ENCODE measurements at places on chromosomes 13 and 19. TPM values are rescaled to one million over a fixed set of nuclear protein-coding genes. Genes with fewer than 3 reads are reported as not detected.

Gene RNF113B
- not detected for polyA plus RNA-seq

GRCh38 chr13:26679411-26680122, 81.0 kb downstream of the GPR12 start:
- DNase-seq = no peak

DNA sequence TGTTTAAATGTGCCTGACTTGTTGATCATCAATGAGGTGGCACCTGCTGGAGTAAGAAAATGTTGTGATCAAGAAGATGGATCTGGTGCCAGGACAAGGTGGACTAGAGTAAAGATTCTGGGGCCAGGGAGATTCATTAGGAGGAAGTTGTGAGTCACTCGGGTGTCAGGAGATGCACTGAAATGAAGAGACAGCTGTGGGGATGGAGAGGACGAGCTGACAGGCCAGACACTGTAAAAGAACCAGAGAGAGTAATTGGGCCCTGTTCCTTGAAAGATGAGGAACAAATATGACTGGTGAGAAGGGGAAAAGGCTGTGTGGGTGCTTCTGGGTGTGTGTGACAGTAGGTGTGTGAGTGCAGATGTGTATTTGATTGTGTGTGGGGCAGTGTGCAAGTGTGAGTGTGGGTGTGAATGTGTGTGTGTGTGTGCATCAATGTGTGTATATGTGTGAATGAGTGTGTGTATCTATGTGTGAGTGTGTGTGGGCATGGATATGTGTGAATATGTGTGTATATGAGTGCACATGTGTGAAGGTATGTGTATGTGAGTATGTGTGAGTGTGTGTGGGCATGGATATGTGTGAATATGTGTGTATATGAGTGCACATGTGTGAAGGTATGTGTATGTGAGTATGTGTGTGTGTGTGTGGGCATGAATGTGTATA, 260.5 kb downstream of the RFC3 start:
- DNase-seq = no peak

Gene GAMT
- polyA plus RNA-seq = 185 TPM

Gene SIAH3
- not detected for polyA plus RNA-seq

Gene RFX1
- 5.2 TPM for polyA plus RNA-seq

- DNase-seq = no peak
Measured at GRCh38 chr19:15225760-15226159, 6.5 kb downstream of the EPHX3 start.

All from muscle of arm (tissue), 14 donors.